H1 (cell line): ENCODE measurements at places on chromosomes 5 and 9.

DNA sequence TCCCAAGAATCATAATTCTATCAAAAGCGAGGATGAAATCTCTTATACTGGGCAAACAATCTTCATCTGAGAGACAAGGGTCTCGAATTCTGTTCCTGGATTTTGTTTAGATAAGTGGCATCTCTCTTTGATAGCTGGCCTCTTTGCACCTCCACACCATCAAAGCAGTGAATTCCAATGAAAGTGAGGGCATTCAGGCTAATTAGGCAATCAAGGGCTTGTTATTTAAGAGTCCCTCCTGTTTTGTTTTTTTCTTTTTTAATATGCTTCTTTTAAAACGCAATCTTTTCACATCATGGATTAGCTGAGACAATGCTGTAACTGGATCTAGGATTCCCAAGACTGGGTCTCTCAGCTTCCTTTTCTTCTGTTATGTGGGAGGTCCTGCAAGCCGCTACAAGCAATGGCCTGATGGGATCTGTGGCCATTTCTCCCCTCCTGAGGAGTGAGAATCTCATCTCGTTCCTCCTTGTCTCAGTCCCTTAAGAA lies 67.9 kb downstream of the TNC start:
- DNase-seq = no peak

DNA sequence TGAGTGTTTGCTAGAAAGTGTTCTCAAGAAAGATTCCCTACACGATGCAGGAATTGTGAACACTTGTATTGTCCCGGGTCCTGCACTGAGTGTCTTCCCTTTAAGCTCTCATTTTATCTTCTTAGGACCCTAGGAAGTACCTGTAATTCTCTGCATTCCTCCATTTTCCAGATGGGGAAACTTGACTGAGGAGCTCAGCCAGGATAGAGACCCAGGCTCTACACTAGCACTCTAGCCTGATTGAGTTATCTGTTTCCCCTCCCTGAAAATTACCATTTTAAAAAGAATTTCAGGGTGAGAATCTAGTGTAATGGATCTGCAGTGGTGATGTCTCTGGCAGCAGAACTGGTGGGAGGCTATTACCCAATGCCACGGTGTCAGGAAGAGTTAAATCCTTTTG lies 453.9 kb downstream of the KDM4C start:
- no peak for DNase-seq

DNA sequence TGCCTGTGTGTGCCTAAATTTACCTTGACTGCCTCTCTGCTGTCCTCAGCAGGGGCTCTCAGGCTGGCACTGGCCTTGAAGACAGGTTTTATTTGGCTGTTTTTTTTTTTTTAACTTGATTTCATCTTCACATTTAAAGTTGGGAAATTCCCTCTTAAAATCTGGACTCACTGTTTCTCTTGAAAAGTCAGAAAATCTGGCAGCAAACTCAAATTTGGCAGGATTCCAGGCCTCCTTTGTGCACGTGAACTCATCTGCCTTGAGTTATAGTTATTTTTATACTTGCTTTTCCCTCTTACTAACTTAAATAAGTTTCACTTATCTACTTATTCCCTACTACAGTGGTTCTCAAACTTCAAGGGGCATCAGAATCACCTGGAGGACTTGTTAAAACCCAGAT lies 118.4 kb upstream of the MAP3K1 start:
- no peak for DNase-seq

DNA sequence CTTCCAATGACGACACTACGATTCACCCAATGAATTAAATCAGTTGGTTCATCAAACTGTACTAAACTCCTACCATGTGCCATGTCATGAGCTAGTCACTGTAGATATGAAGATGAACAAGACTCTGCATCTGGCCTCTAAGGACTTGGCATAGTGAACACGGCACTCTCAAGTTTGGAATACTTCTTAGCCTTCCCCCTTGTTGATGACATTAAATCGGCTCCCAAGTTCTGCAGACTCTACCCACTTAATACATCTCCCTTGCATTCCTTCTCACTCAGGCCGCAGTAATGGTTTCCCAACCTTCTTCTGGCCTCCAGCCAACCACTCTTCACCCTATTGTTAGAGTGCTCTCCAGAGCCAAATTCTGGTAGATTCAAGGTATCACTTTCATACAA lies 184.7 kb downstream of the MAPKAP1 start:
- no peak for DNase-seq

- no peak for DNase-seq
Observed at GRCh38 chr5:145941448-145942130, 5.2 kb downstream of the SH3RF2 start.

DNA sequence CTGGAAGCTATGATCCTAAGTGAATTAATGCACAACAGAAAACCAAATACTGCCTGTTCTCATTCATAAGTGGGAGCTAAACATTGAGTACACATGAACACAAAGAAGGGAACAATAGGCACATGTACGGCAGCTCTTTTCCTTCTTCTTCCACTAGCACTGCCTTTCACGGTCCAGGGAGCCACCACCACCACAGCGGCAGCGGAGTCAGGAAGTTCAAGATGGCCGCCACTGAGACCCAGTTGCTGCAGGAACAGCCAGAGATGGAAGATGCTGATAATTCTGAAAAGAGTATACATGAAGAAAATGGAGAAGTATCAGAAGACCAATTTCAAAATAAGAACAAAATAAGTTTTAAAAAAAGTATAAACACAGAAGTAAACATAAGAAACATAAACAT lies 39.5 kb upstream of the TNFSF15 start:
- no peak for DNase-seq

DNA sequence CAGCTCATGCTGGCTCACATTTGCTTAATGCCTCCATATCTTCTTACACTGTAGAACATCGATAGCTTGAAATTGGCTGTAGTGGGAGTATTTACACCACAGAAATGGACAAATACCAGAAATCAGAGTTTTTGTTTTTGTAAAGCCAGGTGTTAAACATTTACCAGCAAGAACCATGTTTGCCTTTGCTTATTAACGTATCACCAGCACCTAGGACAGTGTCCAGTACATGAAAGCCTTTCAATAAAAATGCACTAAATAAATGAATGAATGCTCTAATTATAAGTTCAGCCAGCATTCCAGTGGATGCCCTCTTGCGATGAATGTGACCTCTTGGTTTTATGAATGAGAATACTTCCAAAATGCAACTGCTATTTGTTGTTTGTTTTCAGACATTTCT lies 140.4 kb upstream of the VLDLR start:
- no peak for DNase-seq

GRCh38 chr5:5158472-5158895 lies 18.4 kb downstream of the ADAMTS16 start:
- DNase-seq = no peak

GRCh38 chr9:20335668-20336332 lies 286.5 kb downstream of the MLLT3 start:
- no peak for DNase-seq

DNA sequence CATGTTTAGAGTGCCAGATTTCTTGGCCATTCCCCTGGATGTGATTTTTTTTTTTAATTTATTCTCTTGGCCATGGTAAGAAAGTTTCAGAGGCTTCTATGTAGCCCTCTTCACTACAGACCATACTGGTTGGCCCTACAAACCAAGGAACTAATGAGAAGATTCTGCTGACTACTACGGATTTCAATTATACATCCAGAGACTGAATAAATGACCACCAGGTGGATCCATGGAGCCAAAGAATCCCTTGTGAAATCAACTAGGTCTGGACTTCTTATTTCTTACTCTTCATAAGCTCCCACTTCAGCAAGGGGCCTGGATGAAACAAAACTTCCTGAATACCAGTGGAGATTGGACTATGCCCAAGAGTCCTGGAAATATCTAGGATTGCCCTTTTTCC lies 27.6 kb downstream of the ZNF622 start:
- no peak for DNase-seq

GRCh38 chr9:35500130-35500748 lies 10.3 kb downstream of the RUSC2 start:
- no peak for DNase-seq

GRCh38 chr5:81326554-81326953 lies 25.2 kb downstream of the ZCCHC9 start:
- no peak for DNase-seq

- DNase-seq = no peak
Observed at GRCh38 chr5:45694255-45694814, 1.8 kb downstream of the HCN1 start.

DNA sequence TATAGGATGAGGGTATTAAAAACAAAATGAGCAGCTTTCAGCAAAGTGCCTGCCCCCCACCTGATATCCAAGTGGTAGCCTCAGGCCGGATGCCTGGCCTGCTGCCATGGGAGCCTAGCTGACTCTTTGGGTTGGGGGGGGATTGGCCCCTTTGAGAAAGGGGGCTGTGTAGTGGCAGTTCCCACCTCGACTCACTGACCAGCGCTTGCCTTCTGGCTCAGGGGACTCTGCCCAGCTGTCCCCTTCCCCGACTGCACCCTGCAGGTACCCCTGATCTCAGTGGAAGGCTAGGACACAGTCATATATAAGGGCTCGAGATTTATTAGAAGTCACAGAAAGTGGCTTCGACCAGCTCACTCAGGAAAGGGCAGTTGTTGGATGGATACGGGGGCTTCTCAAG lies 1.5 kb upstream of the NEUROG1 start:
- no peak for DNase-seq

- DNase-seq = no peak
Observed at GRCh38 chr5:30324083-30324482, 869.4 kb upstream of the CDH6 start.

GRCh38 chr9:10921671-10922070 lies 308.9 kb upstream of the PTPRD start:
- peak; percentile 9 for DNase-seq

DNA sequence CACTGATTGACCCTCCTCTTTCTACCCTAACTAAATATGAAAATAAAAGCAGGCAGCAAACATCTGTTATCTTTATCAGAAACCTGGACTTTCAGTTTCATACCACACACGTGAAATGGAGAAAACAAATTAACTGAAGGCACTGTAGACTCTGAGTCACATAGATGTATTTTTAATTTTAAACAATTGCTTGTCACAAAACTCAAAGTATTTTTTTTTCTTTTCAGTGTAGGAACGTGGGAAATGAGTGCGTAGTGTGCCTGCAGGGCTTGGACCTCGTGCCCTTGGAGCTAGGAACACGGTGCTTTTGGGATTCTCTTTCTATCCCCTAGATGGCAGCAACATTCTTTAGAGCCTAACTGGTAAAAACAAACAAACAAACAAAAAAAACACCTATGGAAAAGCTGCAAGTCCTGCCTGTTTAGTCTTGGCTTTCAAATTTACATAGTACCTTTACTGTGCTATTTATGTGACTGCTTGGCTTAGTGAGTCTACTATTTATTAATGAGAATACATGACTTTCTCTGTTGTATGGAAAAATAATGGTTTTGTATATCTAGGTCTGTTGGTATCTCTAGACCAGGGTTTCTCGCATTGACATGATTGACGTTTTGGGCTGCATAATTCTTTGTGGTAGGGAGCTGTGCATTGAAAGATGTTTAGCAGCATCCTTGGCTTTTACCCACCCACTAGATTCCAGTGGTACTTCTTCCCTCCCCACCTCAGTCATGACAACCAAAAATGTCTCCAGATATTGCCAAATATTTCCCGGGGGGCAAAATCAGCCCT lies 16.8 kb upstream of the ACTBL2 start:
- DNase-seq = no peak

GRCh38 chr5:150485693-150486401 lies 22.1 kb upstream of the NDST1 start:
- no peak for DNase-seq

DNA sequence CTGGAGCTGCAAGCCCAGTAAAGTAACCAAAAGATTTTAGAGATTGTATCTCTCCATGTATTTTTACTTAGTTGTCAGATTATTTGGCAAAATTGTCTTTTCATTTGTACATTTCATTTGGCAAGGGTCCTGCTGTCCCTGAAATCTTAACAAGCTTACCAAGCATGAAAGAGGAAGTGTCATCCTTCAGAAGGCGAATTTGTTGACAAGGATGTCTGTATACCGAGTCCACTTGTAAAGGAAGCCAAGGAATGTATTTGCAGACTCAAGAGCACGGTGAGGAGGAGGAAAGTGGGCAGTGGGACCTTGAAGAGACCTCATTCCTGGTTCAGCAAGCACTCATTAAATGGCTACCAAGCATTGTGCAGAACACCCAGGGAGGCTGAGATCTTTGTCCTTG lies 7.5 kb upstream of the OTULINL start:
- no peak for DNase-seq

DNA sequence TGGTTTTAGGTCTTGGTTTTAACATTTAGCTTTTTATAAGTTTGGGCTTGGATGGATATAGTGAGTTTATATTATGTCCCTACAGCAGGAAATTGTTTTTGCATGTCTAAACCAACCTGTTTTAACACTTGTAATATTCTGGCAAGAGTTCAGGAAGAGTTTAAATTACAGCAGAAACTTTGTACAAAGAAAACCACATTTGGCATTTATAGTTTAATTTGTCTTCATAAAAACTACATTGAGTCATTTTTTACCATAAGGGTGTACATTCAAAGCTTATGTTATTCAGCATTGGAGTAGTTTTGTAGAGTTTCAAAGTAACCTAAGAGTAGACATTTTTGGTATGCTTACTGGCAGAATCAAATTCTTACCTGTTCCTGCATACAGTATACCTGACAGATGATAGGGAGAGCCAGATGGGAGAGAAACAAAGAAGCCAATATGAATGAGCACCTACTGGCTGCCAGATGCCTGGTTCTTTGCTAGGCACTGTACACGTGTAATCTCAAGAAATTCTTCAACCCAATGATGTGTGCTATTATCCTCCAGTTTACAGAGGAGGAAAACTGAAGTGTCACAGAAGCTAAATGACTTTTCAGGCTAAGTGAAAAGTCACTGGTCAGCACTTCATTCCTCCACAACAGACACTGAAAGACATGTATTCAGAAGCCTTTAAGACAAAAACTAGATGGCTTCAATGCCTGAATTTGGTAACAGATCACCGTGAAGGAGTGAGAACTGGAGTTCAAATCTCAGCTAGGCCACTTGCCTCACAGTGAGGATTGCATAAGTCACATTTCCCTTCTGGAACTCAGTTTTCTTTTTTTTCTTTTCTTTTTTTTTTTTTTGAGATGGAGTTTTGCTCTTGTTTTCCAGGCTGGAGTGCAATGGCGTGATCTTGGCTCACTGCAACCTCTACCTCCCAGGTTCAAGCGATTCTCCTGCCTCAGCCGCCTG lies 25.9 kb upstream of the ECM2 start:
- DNase-seq = no peak

DNA sequence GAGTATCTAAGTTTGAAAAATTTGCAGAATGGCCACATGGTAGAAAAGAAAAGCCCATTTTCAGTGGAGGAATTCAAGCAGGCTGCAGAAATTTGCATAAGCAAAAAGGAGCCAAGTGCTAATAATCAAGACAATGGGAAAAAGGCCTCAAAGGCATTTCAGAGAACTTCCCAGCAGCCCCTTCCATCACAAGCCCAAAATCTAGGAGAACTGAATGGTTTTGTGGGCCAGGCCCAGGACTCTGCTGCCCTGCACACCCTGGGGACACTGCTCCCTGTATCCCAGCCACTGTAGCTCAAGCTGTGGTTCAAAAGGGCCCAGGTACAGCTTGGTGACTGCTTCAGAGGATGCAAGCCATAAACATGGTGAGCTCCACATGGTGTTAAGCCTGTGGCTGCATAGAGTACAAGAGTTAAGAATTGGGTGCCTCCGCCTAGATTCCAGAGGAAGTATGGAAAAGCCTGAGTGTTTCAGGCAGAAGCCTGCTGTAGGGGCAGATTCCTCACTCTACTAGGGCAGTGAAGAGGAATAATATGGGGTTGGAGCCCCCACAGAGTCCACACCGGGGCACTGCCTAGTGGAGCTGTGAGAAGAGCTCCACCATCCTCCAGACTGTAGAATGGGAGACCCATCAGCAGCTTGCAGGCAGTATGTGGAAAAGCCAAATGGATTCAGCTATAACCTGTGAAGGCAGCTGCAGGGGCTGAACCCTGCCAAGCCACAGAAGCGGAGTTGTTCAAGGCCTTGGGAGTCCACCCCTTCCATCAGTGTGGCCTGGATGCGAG lies 720.7 kb upstream of the CTNND2 start:
- DNase-seq = peak; percentile 34
